ENCODE measurements at places on chromosomes 4 and X. TPM values are rescaled to one million over a fixed set of nuclear protein-coding genes. Genes with fewer than 3 reads are reported as not detected.
A peak's percentile ranks its signal among the peaks of the same experiment; 100 is the strongest.

Gene AMELX
- not detected for polyA plus RNA-seq

Gene UGDH
- 2.5 TPM for polyA plus RNA-seq

GRCh38 chrX:130268449-130269170, at the start of gene ZNF280C:
Gene ZNF280C, minus strand, starts transcription at chrX:130268899. Its CDS starts 8,450 bp downstream, at chrX:130260449.
- DNase-seq: peak; percentile 93

DNA sequence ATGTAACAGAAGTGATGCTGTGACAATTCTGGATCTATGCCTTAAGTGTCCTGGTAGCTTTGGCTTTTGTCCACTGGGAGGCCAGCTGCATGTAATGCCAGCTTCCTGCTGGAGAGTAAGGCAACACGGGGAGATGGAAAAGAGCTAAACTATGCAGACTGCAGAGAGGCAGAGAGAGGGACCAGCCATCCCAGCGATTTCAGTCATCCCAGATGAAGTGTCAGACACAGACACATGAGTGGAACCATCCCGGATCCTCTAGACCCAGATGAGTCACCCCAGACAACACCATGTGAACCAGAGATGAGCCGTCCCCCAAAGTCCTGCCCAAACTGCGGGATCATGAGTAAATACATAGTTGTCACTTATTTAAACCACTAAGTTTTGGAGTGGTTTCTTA, 14.6 kb downstream of the SRPX start:
- DNase-seq: no peak

GRCh38 chr4:14994242-14994641, 8.0 kb upstream of the CPEB2 start:
- DNase-seq: no peak

DNA sequence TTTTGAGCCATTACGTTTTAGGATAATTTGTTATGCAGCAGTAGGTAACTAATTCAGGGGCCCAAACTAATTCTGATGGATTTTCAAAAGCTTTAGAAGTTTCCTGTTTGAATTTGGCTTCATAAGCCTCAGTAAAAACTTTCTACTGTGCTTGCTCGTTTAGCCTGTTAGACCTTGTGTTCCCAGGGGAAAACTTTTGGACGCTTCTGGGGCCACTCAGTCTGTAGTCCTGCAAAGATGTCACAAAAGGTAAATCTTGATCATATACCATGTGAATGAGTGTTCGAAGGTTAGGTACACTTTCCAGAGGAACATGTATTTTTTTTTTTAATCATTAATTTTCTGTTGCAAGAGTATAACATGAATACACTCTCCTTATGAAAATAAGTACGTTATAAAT, 70.7 kb downstream of the SUPT20HL2 start:
- no peak for DNase-seq

- DNase-seq: no peak
These were observed 3.5 kb upstream of the PGRMC2 start for GRCh38 chr4:128291096-128291495.

GRCh38 chr4:168758351-168758876, 251.6 kb downstream of the CBR4 start:
- no peak for DNase-seq

Data from psoas muscle (tissue), 8 donors.